NCI-H524 treated with DMSO at 0.1 percent for 48 hours (cell line): ENCODE measurements at places on chromosomes 11 and 22.

GRCh38 chr11:69439127-69439526 is 42.3 kb upstream of the LINC01488 start:
- DNase-seq, result no peak

GRCh38 chr11:3671334-3672254 is at the start of gene CHRNA10:
CHRNA10 (minus strand) TSS chr11:3671384; CDS start chr11:3671312, 72 bp downstream.
- no peak for DNase-seq

GRCh38 chr22:43541022-43541421 is 129.2 kb downstream of the MPPED1 start:
- no peak for DNase-seq

- no peak for DNase-seq
Observed at GRCh38 chr11:62105667-62106191, 18.1 kb upstream of the INCENP start.

DNA sequence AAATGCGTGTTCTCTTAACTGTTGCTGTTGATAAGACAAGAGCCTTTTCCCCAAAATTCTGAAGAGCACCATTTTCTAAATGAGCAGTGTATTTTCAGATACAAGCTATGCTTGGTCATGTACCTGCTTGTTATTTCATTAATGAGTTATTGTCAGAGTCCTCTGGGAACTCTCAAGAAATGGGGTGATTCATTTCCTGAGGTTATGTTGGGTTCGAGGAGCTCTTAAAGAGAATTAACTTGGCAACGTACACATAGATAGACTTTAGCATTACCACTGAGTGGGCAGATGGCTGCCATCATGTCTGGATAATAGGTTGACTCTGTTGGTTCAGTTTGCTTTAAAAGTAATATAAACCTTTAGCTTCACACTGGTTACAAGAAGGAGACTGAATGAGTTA is 87.9 kb upstream of the SORL1-AS1 start:
- DNase-seq, result peak; percentile 61

- no peak for DNase-seq
Observed at GRCh38 chr11:60871378-60872061, 4.2 kb downstream of the ZP1 start.

GRCh38 chr11:117996058-117996457 is 9.9 kb downstream of the IL10RA start:
- no peak for DNase-seq

- no peak for DNase-seq
Observed at GRCh38 chr11:73454987-73455386, 78.8 kb downstream of the RELT start.

DNA sequence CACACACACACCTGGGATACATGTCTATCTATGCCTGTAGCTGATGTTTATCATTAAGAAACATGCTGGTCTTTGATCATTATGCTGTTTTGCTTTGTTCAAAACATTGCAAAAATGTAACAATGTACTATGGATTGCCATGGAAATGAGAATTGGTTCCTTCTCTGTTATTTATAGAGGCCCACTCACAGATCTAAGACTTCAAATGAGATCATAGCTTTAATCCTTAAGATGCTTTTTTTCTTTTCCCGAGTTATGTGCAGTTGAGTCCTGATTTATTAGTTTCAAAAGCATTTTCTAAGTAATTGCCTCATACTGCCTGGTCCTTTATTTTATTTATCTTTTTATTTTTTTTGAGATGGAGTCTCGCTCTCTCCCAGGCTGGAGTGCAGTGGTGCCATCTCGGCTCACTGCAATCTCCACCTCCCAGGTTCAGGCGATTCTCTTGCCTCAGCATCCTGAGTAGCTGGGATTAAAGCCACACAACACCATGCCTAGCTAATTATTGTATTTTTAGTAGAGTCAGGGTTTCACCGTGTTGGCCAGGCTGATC is 131.4 kb downstream of the LUZP2 start:
- no peak for DNase-seq

DNA sequence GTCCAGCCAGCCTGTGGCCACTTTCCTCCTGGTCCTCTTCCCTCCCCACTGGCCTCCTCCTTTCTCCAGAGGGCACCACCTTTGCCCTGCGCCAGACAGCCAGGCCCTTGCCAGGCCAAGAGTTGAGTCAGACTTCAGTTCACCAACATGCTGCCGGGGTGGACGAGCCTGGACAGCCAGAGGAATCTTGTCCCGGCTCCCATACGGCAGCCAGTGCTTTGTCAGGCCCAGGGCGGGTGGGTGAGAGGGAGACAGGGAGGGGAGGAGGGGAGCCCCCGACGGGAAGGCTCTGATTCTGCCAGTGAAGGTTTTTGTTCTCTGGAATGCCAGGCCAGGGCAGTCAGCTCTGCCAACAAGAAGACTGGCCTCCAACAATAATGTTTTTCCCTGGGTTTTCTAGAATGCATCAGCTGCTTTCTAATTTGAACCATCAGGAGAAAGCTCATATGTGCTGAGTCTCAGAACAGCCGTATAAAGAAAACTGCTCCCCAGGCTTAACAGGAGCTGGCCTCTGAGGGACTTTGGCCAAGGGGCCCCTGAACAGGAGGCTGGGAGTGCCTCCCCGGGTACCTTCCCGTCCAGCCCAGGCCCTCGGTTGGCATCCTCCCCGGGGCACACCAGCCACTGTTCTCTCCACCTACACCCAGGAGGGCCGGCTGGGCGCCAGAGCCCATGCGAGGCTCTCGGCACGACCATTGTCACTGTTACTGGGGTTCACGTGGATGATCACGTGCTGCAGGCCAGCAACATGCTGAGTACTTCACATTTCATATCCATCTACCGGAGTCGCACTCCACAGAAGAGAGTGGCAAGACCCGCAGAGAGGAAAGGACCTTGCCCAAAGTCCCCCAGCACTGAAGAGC is 28.6 kb downstream of the LIF start:
- no peak for DNase-seq

DNA sequence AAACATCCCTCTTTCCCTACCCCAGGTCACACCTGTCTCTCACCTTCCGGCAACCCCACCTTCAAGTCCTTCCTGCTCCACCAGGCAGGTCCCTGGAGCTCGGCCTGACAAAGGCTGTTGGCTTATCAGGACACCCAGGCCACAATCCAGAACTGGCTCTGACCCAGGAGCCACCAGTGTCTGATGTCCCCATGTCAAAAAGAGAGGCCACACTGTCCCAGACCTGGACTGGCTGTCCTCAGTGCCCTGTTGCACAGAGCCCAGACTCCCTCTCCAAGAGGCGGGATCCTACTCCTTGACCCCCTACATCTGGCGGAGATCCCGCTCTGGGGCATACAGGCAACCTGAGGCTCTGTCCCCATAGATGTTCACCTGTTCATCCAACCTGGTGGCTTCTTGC is 116.0 kb downstream of the MN1 start:
- DNase-seq, result no peak

GRCh38 chr11:64128255-64129006 is 37.5 kb downstream of the MACROD1 start:
- DNase-seq, result no peak

DNA sequence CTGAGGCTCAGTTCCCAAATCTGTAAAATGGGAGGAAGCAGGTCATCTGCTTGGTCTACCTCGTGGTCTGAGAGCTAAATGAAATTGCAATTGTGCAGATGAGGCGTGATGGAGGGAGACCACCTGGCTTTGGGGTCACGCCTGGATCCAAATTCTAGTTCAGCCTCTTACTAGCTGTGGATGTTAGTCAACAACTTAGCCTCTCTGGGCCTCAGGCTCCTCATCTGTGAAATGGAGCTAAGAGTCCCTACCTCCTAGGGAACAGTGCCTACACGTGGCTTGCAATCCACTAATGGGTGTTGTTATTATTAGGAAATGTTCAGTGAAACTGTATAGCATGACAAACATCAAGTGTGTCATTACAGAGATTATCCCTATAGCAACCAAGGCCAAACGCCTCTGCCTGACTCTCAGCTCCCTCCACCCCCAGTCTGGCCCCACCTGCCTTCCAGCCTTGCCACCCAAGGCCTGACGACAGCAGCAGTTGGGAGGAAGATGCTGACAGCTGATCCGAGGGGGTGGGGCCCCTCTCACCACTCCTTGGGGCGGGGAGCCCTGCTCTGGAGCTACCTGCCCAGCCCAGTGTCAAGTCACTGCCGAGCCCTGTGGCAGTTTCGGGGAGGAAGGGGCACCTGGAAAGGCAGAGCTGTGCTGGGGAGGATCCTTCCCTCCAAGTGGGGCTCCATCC is 1.7 kb upstream of the RHOD start:
- DNase-seq, result peak; percentile 90

DNA sequence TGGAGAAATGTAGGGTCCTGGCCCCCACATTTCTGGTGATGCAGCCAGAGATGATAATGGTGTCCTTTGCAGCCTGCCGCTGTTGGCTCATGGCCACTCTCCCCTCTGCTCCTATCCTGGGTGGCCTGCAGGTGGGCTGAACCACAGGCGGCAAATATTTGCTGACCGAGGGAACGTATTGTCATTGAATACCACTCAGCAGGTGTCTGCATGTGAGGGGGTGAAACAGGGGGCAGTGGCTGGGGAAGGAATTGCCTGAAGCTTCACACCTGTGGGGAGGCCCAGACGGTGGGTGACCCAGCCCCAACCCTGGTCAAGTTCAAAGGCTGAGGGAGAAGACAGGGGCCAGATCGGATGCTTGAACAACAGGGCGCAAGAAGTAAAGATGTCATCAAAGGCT is 73.3 kb upstream of the WNT11 start:
- no peak for DNase-seq

- no peak for DNase-seq
Observed at GRCh38 chr11:38510041-38510440, 1912.0 kb upstream of the RAG2 start.

GRCh38 chr11:19982774-19983495 is 177.3 kb downstream of the DBX1 start:
- DNase-seq, result no peak

- peak; percentile 55 for DNase-seq
Observed at GRCh38 chr22:20463324-20464095, 25.9 kb upstream of the SCARF2 start.

DNA sequence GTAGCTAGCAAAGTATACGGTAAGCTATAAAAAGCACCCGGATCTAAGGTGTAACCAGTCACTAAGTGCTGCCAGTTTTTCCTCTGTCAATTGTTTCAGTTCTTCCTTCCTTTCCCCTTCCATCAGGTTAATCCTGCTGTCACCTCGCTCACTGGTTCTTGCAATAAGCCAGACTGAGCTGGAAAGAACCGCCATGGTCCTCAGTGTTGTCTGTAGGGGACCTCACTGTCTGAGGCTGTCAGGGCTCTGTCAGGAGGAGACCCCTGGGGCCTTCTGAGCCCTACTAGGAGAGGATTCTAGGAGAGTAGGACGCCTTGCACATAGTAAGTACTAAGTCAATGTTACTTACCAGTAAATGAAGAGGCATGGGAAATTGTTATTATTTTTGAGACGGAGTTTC is 1.4 kb upstream of the TBC1D22A start:
- DNase-seq, result no peak

DNA sequence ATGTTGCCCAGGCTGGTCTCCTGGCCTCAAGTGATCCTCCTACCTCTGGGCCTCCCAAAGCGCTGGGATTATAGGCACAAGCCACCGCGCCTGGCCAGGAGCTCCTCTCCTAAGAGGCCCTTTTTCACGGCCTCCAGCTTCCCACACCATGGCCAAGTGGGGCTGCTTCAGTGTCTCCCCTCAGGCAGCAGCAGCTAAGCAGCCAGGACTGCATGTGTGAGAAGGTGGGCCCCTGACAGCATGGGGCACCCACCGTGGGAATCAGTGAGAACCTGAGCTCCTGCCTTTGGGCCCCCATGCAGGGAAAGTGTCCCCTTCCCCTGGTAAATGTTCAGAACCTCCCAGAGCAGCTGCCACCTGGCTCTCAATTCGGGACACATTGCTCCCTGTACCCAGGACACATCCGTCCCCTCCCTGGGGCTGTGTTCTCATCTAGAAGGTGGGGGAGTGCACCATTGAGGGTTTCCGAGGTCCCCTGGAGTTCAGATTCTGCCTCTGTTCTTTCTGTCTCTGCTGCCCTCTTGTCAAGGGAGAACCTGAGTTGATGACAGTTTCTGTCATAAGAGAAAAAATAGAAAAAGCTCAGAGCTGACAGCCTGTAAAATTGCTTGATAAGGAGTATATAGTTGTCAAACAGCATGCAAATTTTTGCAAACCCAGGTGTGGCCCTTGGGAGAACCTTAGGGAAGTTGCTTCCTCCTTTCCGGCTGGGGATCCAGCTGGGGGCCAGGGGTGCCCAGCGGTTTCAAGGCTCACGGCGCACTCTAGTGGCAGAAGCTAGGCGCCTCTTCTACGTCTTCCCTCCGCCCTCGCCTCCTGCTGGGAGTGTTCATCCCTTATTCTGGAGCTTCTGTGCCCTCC is 29.7 kb downstream of the FAM83F start:
- no peak for DNase-seq
